IPS DF 6.9 (cell line): ENCODE measurements at places on chromosomes 5 and 9.

- DNase-seq, result no peak
Observed at GRCh38 chr5:90446961-90447360, 27.6 kb downstream of the MBLAC2 start.

DNA sequence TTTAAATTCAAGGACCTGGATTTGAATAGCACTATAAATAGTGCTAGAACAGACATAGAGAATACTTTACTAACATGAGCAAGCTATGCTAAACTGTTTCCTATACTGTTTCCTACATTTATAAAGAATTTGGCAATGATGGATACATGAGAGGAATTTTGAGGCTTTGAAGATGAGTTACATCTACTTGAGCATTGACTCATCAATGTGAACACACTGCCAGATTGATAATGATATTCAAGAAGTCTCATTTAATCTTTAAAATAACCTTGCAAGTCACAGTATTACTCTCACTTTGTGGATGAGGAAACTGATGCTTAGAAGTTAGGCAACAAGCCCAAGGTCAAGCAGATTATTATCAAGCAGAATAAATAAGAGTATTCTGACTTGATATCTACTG lies 281.9 kb downstream of the DNAH5 start:
- no peak for DNase-seq

GRCh38 chr9:110936237-110936636 lies 102.0 kb downstream of the LPAR1 start:
- DNase-seq, result no peak

GRCh38 chr5:165425594-165425993 lies 1920.2 kb downstream of the MAT2B start:
- no peak for DNase-seq

GRCh38 chr5:40217553-40217952 lies 462.2 kb upstream of the PTGER4 start:
- no peak for DNase-seq

GRCh38 chr5:22431840-22432239 lies 421.3 kb downstream of the CDH12 start:
- DNase-seq, result no peak

DNA sequence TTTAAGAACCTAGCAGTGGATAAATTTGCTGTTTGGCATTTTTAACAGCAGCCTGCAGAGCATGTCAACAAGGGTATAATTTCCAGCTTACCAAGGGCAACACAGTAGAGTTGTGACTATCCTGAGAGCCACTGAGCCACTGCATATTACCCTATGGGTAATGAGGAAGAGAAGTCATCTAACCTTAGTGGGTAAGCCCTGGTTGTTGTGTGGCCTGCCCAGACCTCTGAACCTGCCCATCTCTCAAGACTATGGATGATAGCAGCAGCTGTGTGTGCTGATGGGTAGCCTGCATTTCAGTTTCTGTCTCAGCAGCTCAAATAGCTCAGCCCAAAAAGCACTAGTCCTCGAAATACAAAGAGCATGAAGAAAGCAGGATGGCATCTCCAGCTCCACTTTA lies 56.1 kb upstream of the PIP5K1B start:
- DNase-seq, result no peak

- no peak for DNase-seq
Observed at GRCh38 chr9:88303721-88304451, 84.4 kb upstream of the SPIN1 start.

- no peak for DNase-seq
Observed at GRCh38 chr5:101024299-101024698, 121.2 kb upstream of the ST8SIA4 start.

- no peak for DNase-seq
Observed at GRCh38 chr5:92567831-92568450, 1013.1 kb downstream of the NR2F1-AS1 start.

GRCh38 chr5:53476531-53477480 lies 3.6 kb upstream of the FST start:
- DNase-seq, result no peak

- DNase-seq, result no peak
Observed at GRCh38 chr5:36877667-36878391, 1.3 kb downstream of the NIPBL start.

DNA sequence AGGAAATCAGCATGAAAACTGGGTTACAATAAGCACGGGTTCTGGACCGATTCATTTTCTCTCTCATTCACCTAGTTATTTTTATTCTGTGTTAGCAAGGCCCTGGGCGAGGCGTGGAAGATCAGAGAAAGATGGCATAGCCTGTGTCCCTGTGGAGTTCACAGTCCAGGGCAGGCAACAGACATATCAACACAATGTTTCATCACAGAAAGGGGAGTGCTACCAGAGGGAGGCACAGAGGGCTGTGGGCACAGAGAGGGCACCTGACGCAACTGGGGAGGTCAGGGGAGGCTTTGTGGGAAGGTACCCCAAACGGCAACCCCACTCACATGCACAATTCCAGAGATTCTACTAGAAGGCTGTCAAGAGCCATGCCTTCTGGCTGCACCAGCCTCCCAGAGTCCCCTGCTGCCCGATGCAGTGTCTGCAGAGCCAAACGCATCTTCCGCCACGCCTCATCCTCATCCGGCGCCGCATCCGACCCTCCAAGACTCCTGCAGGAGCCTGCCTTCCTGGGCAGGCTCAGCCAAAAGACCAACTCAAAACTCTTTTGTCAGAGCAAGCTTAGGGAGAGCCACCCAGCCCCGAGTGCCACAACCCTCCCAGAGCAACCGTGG lies 1.4 kb downstream of the FAM193B start:
- DNase-seq, result no peak

DNA sequence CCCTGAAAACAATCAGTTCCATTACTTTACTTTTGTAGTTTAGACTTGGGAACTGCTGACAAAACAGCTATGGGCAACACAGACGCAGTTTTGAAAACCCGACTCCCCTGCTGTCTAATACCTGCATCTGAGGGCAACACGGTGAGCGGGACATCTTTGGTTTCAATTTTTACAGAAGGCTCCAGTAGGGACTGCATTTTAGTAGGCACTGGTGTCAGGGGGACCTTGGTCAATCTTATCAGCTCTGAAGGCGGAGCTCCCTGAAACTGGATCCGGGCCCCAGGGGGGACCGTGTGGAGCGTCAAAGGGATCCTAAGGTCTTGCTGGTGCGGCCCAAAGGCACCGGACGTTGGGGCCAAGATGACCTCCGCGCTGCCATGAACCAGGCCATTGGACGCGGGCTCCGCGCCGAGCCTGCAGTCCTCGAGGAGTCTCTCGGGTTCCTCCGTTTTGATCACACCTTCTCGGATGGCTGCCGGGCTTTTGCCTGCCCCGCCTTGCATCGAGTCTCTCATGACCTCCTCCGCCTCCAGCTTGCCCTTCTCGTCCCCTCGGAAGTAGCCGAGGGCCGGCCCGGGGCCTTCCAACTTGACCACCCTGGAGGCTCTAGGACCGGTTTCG lies 1.1 kb downstream of the SOX30 start:
- DNase-seq, result no peak

DNA sequence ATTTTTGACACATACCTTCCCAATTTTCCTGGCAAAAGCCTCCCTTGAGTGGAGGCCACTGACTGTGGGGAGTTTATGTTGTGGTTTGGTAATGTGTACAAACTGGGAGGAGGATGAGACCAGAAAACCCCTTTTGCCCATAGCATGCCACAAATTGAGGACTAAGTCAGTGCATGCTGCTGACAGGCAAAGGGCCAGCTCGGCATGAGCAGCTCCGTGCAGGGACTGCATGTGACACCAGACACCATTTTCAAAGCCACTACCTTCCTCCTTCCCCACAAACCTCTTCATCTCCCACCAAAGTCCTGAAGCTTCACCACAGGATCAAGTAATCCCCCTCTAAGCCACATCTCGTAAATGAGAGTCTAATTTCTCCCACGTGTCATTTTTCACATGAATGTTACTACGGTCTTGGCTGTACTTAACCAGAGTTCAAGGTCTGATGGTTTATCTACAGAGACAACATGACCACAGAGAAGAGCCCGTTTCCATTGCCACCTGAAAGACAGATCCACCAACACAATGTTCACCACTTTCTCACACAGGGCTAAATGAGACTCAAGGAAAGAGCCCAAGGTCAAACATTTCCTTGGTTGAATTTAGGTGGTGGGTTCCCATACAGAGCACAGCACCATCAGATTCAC lies 106.5 kb downstream of the NFIB start:
- DNase-seq, result no peak

GRCh38 chr5:71894091-71894490 lies 175.0 kb downstream of the CARTPT start:
- no peak for DNase-seq

- DNase-seq, result no peak
Observed at GRCh38 chr5:179295778-179296149, 49.5 kb downstream of the ADAMTS2 start.

- peak; percentile 64 for DNase-seq
Observed at GRCh38 chr9:20356403-20357036, 265.8 kb downstream of the MLLT3 start.

DNA sequence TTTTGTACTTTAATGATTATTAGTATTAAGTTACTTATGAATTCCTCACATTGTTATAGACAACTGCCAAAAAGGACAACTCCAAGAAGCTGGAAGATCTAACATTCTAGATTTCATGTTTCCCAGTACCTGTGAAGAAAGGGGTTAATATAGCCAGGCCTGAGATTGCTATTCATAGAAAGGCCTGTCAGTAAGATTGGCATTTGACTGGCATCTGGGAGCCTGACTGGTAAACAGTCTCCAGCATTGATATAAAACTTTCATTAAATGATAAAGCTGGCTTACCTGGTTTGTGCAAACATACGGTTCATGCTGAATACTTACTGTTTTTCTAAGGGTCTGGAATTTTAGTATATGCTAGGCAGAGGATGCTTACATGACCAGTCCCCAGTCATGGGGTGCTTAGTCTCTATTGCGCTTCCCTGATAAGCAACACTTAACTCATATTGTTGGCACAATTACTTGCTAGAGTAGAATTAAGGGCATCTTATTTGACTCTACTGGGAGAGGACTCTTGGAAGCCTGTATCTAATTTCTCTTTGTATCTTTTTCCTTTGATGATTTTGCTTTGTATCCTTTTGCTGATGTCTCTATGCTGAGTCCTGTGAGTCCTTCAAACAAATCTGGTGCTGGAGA lies 340.4 kb upstream of the SEMA6A start:
- no peak for DNase-seq

- no peak for DNase-seq
Observed at GRCh38 chr9:14148501-14149103, 165.3 kb downstream of the NFIB start.

DNA sequence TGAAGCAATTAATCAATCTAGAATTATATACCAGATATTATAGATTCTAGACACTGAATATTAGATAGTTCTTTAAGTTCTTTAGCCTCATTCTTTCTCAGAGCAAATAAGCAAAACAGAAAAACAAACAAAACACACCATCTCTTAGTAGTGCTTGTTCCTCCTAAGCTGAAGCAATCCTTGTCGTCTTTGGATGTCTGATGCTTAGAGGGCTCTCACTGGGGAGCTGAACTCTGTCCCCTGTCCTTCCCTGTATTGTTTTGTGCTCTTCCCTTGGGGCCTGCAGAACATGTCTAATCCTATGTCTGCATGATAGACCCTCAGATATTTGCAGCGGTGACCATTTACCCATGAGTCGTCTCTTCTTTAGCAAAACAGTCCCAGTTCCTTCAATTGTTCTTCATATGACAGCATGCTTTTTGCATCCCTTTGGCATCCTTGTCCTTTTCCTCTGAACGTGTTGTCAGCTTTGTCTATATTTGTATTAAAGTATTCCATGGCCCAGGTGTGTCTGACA lies 114.3 kb downstream of the ARHGEF28 start:
- no peak for DNase-seq

DNA sequence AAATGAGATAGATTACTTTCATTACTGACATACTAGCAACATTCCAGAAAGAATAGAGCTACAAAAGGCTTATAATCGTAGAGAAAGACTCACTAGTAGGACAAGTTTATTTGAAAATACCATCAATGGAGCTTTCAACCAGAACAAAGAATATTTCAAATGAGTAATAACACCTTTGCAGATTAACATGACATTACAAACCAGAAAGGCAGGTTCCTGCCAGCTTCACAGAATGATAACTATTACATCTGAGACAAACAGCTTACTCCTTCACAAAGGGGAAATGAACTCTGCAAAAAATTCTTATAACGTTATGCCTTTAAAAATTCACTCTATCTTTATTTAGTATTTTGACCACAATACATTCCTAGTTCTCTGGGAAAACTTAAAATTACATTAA lies 103.1 kb downstream of the EPB41L4A start:
- DNase-seq, result no peak

DNA sequence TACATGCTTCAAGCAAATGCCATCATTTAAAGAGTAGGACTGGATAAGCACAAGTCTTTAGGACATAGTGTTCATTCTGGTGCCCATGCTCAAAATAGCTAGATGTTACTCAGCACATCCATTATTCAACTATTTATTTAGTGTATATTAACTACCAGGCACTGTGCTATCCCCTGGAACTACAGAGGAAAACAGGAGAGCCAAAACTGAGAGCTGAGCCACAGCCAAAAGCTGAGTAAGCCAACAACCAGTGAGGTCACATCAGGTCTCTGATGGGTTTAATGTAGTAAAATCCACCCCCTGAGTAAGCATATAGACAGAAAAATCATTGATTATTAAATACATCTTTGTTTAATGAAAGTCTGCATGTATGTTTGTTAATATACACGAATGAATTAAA lies 469.3 kb upstream of the DMAC1 start:
- DNase-seq, result no peak

DNA sequence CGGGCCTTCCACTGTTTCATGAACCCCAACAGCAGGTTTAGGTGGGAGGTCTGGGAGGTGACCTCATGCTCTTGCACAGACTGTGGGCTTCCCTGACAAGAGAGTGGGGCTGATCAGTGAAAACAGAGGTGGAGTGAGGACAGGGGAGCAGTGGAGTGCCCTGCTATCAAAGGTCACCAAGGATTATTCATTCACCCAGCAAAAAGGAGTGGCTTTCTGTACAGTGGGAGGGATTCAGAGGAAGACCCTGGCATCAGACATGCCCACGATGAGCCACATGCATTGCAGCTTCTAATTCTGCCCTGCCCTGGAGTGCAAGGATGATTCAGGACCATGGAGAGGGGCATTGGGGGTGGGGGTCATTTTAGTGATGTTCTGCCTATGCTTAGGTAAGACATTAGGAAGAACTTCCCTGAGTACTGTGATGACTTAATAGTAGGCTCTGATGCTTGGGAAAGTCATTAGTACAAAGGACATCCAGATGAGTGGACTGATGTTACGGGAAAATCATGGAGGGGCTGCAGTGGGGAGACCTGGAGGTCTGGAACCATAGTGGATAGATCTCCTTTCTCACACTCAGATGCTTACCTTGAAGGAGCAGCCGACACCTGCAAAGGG lies 12.8 kb downstream of the TRAF1 start:
- DNase-seq, result no peak

DNA sequence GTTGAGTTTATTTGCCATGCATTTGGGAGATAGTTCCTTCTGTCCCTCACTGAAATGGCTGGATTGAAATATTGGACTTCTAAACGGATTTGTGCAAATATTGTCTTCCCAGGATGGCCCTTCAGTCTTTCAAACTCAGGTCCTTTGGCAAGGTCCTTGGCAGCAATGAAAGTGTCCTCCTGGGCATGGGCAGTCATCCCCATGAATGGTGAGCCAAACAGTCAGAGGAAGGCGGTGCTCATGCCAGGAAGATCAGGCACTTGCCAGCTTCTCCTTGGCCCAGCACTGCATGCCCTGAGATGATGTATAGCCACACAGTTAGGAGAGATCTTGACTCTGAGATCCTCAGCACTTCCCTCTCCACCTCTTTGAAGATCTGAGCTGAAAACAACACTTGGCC lies 221.4 kb upstream of the KLF4 start:
- DNase-seq, result no peak

- DNase-seq, result no peak
Observed at GRCh38 chr5:176614805-176615478, 5.0 kb upstream of the GPRIN1 start.

- no peak for DNase-seq
Observed at GRCh38 chr5:112583166-112583565, 154.5 kb upstream of the APC start.
